ENCODE measurements at places on chromosomes 16 and 17.

DNA sequence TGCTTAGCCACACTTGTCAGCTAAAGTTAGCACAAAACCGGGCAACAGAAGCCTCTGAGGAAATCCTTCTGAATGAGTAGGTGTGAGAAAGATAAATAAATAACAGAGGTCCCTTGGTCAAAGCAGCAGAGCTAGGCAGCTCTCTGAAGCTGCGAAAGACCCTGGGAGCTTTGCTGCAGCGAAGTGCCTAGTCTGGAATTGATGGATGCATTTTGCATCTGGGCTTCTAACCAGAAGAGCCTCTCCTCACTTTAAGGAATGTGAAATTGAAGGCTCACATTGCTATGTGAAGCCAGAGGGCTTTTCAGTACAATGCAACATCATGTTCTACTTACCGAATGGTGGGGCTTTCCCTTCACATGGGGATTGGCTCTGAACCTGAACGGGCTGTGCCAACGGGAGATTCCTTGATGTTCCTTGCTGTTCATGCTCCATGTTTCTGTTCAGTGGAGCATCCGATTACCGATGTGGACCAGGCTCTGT, 274.6 kb downstream of the HS3ST3B1 start:
- no peaks in the 10 kb centered on the region for H3K27me3 ChIP-seq
- H3K36me3 ChIP-seq: peaks cover 7% of the 10 kb centered on the region
- no peaks in the 10 kb centered on the region for H3K4me1 ChIP-seq
- H3K4me3 ChIP-seq: no peak overlapping the region

GRCh38 chr17:79991140-79991923, 44.3 kb downstream of the TBC1D16 start:
- H3K27me3 ChIP-seq: peaks cover 10% of the 10 kb centered on the region
- H3K4me1 ChIP-seq: peaks cover 32% of the 10 kb centered on the region
- no peak overlapping the region for H3K27ac ChIP-seq
- peak; percentile 64 for DNase-seq

GRCh38 chr16:86765389-86766026, 187.2 kb downstream of the FOXL1 start:
- H3K36me3 ChIP-seq: no peaks in the 10 kb centered on the region
- no peak overlapping the region for H3K27ac ChIP-seq
- DNase-seq: no peak
- H3K4me3 ChIP-seq: no peak overlapping the region
- H3K27me3 ChIP-seq: peaks cover 4% of the 10 kb centered on the region
- H3K4me1 ChIP-seq: no peaks in the 10 kb centered on the region

- no peaks in the 10 kb centered on the region for H3K4me1 ChIP-seq
- no peak for DNase-seq
- H3K36me3 ChIP-seq: peaks cover 10% of the 10 kb centered on the region
- peaks cover 2% of the 10 kb centered on the region for H3K27me3 ChIP-seq
- H3K27ac ChIP-seq: no peak overlapping the region
Measured at GRCh38 chr17:46736100-46736499, 82.4 kb downstream of the WNT3 start.

- H3K4me1 ChIP-seq: peaks cover 8% of the 10 kb centered on the region
- H3K36me3 ChIP-seq: no peaks in the 10 kb centered on the region
- peaks cover 3% of the 10 kb centered on the region for H3K27me3 ChIP-seq
- no peak overlapping the region for H3K27ac ChIP-seq
- H3K4me3 ChIP-seq: no peak overlapping the region
Measured at GRCh38 chr17:38980490-38981217, 13.5 kb upstream of the FBXO47 start.

GRCh38 chr17:48484256-48484655, 46.6 kb downstream of the HOXB1 start:
- H3K27ac ChIP-seq: no peak overlapping the region
- H3K36me3 ChIP-seq: no peaks in the 10 kb centered on the region
- peaks cover 4% of the 10 kb centered on the region for H3K27me3 ChIP-seq
- DNase-seq: no peak
- H3K4me3 ChIP-seq: no peak overlapping the region

GRCh38 chr16:2223221-2223941, at the start of gene E4F1:
TSS of gene E4F1 (plus strand) at chr16:2223591. CDS start at chr16:2223614, 23 bp downstream.
- H3K27me3 ChIP-seq: peaks cover 7% of the 10 kb centered on the region
- peak; percentile 99 for DNase-seq

GRCh38 chr17:61448042-61448441, 4.2 kb upstream of the TBX4 start:
- no peak overlapping the region for H3K4me3 ChIP-seq
- H3K27ac ChIP-seq: no peak overlapping the region
- H3K27me3 ChIP-seq: peaks cover 18% of the 10 kb centered on the region

- no peak overlapping the region for H3K27ac ChIP-seq
- no peaks in the 10 kb centered on the region for H3K4me1 ChIP-seq
- H3K4me3 ChIP-seq: no peak overlapping the region
- peaks cover 2% of the 10 kb centered on the region for H3K27me3 ChIP-seq
- no peak for DNase-seq
- H3K36me3 ChIP-seq: no peaks in the 10 kb centered on the region
Measured at GRCh38 chr17:58615768-58616659, 75.8 kb downstream of the TEX14 start.

DNA sequence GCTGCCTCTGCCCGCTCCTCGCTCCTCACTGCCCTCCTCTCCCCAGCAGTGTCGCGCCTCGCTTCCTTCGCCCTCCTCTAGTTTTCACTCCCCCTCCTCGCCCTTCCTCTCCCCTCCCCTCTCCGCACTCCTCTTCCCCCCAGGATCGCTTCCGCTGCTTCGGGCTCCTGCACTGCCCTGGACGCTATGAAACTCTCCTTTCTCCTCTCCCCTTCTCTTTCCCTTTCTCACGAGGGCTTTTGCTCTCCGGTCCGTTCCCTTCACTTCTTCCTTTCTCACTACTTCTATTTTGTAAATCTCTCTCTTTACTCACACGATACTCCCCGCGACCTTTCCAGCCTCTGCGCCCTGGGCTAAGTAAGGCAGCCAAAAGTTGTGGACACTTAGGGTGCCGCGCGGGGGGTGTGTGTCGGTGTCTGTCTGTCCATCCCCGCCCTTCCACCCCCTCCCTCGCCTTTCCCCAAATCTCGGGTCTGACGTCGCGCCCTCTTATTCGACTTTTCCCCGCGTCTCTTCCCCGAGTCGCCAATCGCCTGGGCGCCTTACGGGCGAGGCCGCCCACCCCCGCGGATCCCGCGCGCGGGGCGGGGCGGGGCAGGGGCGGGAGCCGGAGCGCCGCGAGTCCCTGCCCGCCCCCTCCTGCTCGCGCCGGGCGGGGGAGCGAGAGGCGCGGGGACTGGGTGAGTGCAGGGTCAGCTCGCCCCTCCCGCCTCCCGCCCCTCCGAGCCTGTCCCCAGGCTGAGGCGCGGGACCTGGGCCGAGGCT, at the start of gene IRX3:
Gene IRX3, minus strand, starts transcription at position 422 of the 765 bp plus-strand sequence. CDS start 737 bp downstream, outside the sequence.
- no peak for DNase-seq

GRCh38 chr17:71402007-71402406, 718.8 kb upstream of the SOX9 start:
- no peaks in the 10 kb centered on the region for H3K36me3 ChIP-seq
- H3K4me3 ChIP-seq: no peak overlapping the region
- no peak overlapping the region for H3K27ac ChIP-seq
- peaks cover 2% of the 10 kb centered on the region for H3K27me3 ChIP-seq

- H3K27me3 ChIP-seq: peaks cover under 1% of the 10 kb centered on the region
- H3K36me3 ChIP-seq: no peaks in the 10 kb centered on the region
- no peak for DNase-seq
- H3K4me3 ChIP-seq: no peak overlapping the region
- H3K4me1 ChIP-seq: no peaks in the 10 kb centered on the region
Measured at GRCh38 chr17:73634629-73635028, 9.6 kb downstream of the SDK2 start.

- H3K27me3 ChIP-seq: no peaks in the 10 kb centered on the region
- peaks cover 65% of the 10 kb centered on the region for H3K4me1 ChIP-seq
- peak overlapping the region; percentile 70 for H3K27ac ChIP-seq
- H3K36me3 ChIP-seq: peaks cover 6% of the 10 kb centered on the region
- DNase-seq: no peak
Measured at GRCh38 chr17:10089196-10089804, 109.1 kb downstream of the GAS7 start.

- peaks cover 35% of the 10 kb centered on the region for H3K27me3 ChIP-seq
- DNase-seq: no peak
- no peak overlapping the region for H3K4me3 ChIP-seq
- H3K27ac ChIP-seq: no peak overlapping the region
- no peaks in the 10 kb centered on the region for H3K36me3 ChIP-seq
- H3K4me1 ChIP-seq: peaks cover 47% of the 10 kb centered on the region
Measured at GRCh38 chr17:2394775-2395201, 6.1 kb downstream of the MNT start.

DNA sequence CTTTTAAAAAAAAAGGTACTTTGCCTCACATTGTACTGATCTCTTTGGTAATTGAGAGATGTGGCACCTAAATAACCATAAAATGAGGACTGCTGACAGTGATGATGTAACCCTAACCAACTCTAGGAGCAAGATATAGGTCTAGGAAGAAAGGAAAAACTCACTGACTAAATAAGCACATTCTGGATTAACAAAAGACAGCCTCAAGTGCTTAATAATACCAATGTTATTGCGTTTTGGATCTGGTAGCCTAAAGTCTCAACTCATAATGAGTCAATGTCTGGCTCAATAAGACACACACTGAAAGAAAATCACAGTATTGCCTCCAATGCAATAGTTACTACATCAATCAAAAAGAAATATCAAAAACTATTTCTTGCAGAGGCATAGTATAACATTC, 3.0 kb downstream of the ERN1 start:
- peaks cover 6% of the 10 kb centered on the region for H3K36me3 ChIP-seq
- peak overlapping the region; percentile 45 for H3K4me3 ChIP-seq
- DNase-seq: no peak

Data from immature natural killer cell (primary cell).